Activated CD8-positive, alpha-beta T cell treated with anti-CD3 and anti-CD28 coated beads, Interleukin-2, amount 10 ng/mL, durations not matched to agents 7 days and 5 days (primary cell): ENCODE measurements at places on chromosomes 5 and 9. TPM values are rescaled to one million over a fixed set of nuclear protein-coding genes. Genes with fewer than 3 reads are reported as not detected.

DNA sequence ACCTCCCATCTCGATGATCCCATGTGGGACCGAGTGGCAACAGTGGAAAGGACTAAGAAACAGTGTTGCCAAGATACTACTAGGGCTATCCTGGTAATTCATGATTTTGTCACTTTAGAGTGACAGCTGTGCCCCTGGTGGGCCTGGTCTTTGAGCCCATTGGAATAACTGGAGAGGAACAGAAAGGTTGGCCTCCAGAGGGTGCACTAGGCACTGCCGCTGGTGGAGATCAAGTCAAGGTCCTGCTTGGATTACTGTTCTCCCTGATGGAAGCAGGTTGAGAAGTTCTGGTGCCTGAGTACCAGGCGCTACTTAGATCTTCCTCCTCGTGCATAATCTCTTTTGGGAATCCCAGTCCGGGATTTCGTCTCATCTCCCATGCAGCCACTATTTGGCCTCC, 129.6 kb downstream of the SEC61B start:
- H3K4me1 ChIP-seq: no peaks in the 10 kb centered on the region
- H3K27me3 ChIP-seq: peaks cover 19% of the 10 kb centered on the region
- DNase-seq: no peak
- no peak overlapping the region for H3K27ac ChIP-seq
- no peaks in the 10 kb centered on the region for H3K36me3 ChIP-seq

- peaks cover 10% of the 10 kb centered on the region for H3K4me1 ChIP-seq
- H3K4me3 ChIP-seq: no peak overlapping the region
- H3K36me3 ChIP-seq: peaks cover 6% of the 10 kb centered on the region
These were observed 10.4 kb downstream of the CCDC127 start for GRCh38 chr5:207599-207998.

DNA sequence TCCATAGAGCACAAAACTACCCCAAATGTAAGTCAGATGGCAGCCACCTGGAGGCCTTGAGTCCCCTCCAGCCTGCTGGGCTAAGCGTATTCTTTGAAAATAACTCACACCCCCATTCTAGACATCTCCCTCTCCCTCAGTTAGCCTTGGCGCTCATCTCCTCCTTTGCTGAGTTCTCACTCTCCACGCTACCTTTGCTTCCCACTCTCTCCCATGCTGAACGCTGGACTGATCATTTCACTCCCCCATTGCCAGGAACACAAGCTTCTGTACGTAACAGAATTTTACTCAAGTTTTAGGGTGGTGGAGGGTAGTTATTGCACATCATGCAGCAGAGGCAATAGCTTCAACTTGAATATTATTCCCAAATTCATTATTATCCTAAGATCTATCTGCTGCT, 47.5 kb upstream of the HRH2 start:
- H3K36me3 ChIP-seq: no peaks in the 10 kb centered on the region
- H3K4me3 ChIP-seq: no peak overlapping the region
- DNase-seq: no peak
- H3K27me3 ChIP-seq: peaks cover 18% of the 10 kb centered on the region
- H3K27ac ChIP-seq: no peak overlapping the region

- no peaks in the 10 kb centered on the region for H3K36me3 ChIP-seq
- H3K4me3 ChIP-seq: no peak overlapping the region
- H3K27me3 ChIP-seq: no peaks in the 10 kb centered on the region
- no peaks in the 10 kb centered on the region for H3K4me1 ChIP-seq
- no peak overlapping the region for H3K27ac ChIP-seq
These were observed 333.3 kb downstream of the SEMA5A start for GRCh38 chr5:9212605-9213004.

Gene FIBCD1
- total RNA-seq: not detected

Gene FGF1
- total RNA-seq: not detected

GRCh38 chr5:66406761-66407336, 189.3 kb upstream of the MAST4 start:
- H3K36me3 ChIP-seq: no peaks in the 10 kb centered on the region
- no peak for DNase-seq
- H3K4me3 ChIP-seq: no peak overlapping the region
- no peaks in the 10 kb centered on the region for H3K4me1 ChIP-seq
- no peak overlapping the region for H3K27ac ChIP-seq
- H3K27me3 ChIP-seq: peaks cover 2% of the 10 kb centered on the region

DNA sequence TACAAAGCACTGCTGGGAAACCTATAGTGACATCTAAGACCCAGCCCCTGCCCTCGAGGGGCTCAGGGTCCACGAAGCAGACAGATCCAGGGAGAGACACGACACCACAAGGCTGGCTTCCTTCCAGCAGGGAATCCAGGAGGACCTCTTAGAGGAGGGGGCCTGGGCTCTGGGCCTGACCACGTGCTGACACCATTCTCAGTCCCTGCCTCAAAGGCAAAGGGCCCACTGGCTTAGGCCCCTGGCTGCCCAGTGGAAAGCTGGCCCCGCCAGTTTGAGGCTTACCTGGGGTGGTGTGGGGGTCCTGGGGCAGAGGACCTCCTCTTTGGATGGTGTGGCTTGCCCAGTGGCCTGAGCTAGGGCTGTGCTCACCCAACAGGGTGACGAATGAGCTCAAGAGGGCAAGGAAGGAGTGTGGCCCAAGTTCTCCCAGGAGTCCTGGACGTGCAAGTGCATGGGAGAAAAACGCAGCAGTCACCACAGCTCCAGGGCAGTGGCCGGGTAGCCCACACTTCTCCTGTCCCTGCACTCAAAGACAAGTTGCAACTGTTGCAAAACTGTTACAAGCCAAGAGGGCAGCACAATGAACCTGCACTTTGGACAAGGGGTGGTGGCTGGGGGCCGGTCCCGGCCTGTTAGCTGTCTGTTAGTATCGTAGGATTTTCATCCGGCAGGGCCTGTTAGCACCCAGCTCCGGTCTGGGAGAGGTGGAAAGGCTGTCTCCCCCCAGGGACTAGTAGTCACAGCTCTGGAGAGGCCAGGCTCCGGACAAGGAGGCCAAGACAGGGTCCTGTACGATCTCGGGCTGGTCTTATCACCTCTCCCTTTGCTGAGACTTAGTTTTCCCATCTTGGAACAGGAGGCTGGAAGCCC, 1.5 kb upstream of the SARDH start:
- peaks cover 16% of the 10 kb centered on the region for H3K4me1 ChIP-seq
- no peak for DNase-seq
- no peak overlapping the region for H3K4me3 ChIP-seq
- no peaks in the 10 kb centered on the region for H3K27me3 ChIP-seq
- H3K27ac ChIP-seq: no peak overlapping the region

DNA sequence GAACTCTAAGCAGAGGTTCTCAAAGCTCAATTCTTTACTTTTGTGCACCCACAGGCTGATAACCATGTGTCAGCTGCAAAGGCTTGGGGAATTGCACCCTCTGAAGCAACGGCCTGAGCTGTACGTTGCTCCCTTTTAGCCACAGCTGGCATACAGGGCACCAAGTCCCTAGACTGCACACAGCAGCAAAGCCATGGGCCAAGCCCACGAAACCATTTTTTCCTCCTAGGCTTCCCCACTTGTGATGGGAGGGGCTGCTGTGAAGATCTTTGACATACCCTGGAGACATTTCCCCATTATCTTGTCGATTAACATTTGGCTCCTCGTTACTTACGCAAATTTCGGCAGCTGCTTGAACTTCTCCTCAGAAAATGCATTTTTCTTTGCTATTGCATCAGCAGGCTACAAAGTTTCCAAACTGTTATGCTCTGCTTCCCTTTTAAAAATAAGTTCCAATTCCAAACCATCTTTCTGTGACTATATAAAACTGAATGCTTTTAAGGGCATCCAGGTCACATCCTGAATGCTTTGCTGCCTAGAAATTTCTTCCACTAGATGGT, 23.0 kb downstream of the KIAA0825 start:
- no peaks in the 10 kb centered on the region for H3K36me3 ChIP-seq
- no peaks in the 10 kb centered on the region for H3K4me1 ChIP-seq
- no peak for DNase-seq
- no peak overlapping the region for H3K27ac ChIP-seq
- no peak overlapping the region for H3K4me3 ChIP-seq

Gene ACSL6
- total RNA-seq: 20.8 TPM

GRCh38 chr9:13939701-13940490, 374.0 kb downstream of the NFIB start:
- H3K36me3 ChIP-seq: no peaks in the 10 kb centered on the region
- H3K27ac ChIP-seq: no peak overlapping the region
- H3K4me1 ChIP-seq: no peaks in the 10 kb centered on the region
- H3K27me3 ChIP-seq: no peaks in the 10 kb centered on the region

DNA sequence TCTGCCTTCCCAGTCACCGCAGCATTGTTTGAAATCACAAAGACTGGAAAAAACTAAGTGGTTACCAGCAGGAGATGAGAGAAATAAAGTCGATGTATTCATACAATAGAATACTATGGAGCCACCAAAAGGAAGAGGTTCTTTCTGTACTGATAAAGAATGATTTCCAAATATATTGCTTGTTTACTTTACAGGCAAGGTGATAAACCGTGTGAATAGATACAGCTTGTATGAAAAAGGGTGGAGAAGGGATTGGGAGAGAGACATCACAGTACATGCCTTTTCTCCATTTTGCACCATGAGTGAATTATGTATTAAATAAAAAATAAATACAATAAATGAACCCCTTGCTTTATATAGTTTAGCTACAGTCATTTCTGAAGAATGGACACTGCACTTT, 91.7 kb downstream of the RFK start:
- H3K27ac ChIP-seq: no peak overlapping the region
- no peak overlapping the region for H3K4me3 ChIP-seq

GRCh38 chr5:90709323-90710155, 150.9 kb downstream of the ADGRV1 start:
- no peaks in the 10 kb centered on the region for H3K27me3 ChIP-seq
- no peak overlapping the region for H3K4me3 ChIP-seq
- DNase-seq: no peak
- no peak overlapping the region for H3K27ac ChIP-seq
- H3K36me3 ChIP-seq: no peaks in the 10 kb centered on the region
- no peaks in the 10 kb centered on the region for H3K4me1 ChIP-seq

DNA sequence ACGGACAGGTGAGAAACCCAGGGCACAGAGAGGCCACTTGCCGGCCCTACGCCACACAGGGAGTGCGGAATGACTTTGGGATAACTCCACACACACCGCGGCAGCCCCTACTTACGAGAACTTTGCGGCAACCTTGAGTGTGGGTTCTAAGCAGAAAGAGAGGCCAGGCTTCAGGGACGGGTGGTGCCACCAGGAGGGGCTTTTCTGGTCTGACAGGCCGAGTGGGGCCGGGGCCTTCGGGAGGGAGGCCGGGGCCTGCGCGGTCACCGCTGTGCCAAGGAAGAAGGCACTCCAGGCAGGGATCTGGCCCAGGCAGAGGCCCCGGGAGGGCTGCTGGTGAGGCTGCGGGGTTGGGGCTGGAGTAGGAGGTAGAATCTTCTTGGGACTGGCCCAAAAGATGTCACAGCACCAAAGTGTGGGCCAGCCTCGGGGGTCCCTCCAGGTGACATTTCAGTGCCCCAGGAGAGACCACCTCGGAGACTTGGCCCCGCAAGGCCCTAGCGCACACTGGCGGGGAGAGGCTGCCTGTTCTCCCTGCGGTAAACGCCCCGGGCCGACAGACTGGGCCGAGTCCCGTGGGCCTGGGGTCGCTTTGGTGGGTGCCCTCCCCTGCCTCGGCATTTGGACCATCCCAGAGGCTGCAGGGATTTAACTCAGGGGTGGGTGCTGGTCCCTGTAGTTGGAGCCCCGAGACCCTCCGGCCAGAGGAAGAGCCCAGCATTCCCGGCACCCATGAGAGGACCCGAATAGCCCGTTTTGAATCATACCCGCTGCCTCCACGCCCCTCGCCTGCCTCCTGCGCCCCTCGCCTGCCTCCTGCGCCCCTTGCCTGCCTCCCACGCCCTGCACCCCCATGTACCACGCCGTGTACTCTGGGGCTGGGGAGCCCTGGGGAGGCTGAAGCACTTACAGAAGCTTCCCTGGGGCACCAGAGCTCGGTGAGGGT, 9.0 kb upstream of the RNU6ATAC start:
- H3K36me3 ChIP-seq: no peaks in the 10 kb centered on the region
- H3K4me1 ChIP-seq: no peaks in the 10 kb centered on the region
- H3K27ac ChIP-seq: no peak overlapping the region

DNA sequence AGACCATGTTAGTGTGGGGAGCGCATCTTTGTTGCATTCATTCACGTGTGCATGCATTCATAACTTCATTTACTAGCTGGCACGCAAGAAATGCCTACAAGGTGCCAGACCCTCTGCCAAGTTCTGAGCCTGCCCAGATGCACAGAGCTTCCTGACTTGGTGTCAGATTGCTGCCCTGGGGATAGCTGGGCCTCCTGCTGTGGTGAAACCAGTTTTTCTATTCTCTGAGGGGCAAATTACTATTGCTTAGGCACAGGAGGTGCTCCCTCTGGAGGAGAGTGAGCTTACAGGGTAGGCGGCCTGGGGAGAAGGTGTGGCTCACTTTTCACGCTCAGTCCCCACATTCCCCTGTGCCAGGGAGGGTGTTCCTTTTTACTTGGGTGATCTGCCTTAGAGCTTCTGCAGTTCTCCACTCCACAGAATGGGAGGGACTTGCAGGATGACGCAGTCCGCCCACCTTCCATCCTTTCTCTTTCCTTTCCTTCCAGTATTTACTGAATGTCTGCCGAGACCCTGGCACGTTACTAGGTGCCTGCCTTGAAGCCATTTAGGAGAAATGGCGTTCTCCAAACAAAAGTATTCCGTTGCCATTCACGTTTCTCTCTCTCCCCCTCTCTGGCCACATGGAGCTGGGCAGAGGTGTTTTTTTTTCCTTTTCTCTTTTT, 27.9 kb upstream of the CTNNA1 start:
- no peak overlapping the region for H3K4me3 ChIP-seq
- H3K4me1 ChIP-seq: peaks cover 28% of the 10 kb centered on the region
- H3K36me3 ChIP-seq: no peaks in the 10 kb centered on the region
- H3K27me3 ChIP-seq: peaks cover 53% of the 10 kb centered on the region
- no peak for DNase-seq

DNA sequence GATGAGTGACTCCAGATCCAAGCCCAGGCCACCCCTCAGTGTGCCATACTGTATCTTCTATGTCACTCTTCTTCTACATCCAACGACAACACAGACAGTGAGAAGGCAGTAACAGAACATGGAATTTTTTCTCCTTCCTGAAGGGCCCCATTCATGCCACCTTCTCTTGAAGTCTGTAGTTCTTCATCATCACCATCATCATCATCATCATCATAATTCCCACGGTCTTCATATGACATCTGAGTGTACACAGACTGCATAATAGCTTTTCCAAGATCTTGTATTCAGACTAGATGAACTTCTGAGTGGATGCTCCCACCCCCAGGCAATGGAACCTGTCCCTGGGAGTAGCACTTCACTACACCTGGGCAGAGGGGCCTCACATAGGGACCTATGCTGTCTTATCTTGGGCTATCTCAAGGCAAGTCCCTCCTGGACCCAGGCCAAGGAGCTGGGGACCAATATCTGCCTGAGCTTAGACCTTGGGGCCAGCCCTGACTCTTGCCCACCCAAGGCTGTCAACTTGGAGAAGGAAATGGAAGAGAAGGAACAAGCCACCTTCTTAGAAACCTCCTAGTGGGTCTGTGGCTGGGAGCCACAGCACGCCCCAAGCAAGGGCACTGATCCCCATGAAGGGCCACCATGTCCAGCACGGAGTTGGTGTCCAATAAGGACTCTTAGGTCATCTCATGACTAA, 159.1 kb downstream of the FSTL4 start:
- no peaks in the 10 kb centered on the region for H3K4me1 ChIP-seq
- no peak for DNase-seq
- H3K27me3 ChIP-seq: peaks cover 3% of the 10 kb centered on the region
- H3K4me3 ChIP-seq: no peak overlapping the region

Gene CCNI2
- total RNA-seq: 8.3 TPM

GRCh38 chr5:9774472-9775079, 144.4 kb upstream of the TAS2R1 start:
- no peak for DNase-seq
- no peaks in the 10 kb centered on the region for H3K36me3 ChIP-seq
- no peaks in the 10 kb centered on the region for H3K27me3 ChIP-seq
- H3K4me1 ChIP-seq: no peaks in the 10 kb centered on the region
- no peak overlapping the region for H3K27ac ChIP-seq

- DNase-seq: no peak
- no peak overlapping the region for H3K4me3 ChIP-seq
- H3K4me1 ChIP-seq: no peaks in the 10 kb centered on the region
- no peak overlapping the region for H3K27ac ChIP-seq
These were observed 204.2 kb upstream of the HAPLN1 start for GRCh38 chr5:83924891-83925290.

Gene TMOD1
- total RNA-seq: 0.16 TPM
